ENCODE measurements at places on chromosomes 11 and 22. TPM values are rescaled to one million over a fixed set of nuclear protein-coding genes. Genes with fewer than 3 reads are reported as not detected.
A peak's percentile ranks its signal among the peaks of the same experiment; 100 is the strongest.

DNA sequence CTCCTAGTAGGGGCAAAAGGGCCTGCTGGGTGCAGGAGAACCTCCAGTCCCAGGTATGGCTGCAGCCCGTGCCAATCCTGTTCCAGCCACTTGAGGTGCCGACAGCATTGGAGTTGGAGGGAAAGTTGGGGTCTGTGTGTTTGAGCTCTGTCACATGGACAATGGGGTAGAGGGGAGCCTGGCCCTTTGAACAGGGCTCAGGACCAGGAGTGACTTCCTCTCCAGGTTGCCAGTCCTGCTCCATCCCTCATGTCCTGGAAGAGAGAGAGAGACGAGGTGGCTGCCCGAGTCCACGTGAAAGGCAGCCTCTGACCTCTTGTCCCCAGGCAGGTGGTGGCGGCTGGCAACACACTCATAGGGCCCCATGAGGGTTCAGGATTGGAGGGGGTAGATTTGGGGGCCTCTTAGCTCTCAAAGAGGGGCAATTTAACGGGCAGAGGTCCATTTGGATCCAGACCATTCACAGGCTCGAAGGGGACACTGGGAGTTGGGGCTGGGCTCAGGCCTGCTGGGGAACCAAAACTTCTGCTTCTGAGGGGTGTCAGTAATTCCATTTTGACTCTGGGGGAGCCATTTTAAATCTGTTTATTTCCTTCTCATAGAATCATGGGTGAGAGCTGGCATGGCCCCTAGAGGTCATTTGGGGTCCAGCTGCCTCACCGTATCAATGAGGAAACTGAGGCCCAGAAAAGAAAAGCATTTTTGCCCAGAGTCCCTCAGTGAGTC is 4.1 kb downstream of the ADORA2A start:
- peaks cover 7% of the 10 kb centered on the region for H3K27me3 ChIP-seq
- no peak overlapping the region for H3K27ac ChIP-seq
- no peaks in the 10 kb centered on the region for H3K36me3 ChIP-seq
- no peak for DNase-seq

DNA sequence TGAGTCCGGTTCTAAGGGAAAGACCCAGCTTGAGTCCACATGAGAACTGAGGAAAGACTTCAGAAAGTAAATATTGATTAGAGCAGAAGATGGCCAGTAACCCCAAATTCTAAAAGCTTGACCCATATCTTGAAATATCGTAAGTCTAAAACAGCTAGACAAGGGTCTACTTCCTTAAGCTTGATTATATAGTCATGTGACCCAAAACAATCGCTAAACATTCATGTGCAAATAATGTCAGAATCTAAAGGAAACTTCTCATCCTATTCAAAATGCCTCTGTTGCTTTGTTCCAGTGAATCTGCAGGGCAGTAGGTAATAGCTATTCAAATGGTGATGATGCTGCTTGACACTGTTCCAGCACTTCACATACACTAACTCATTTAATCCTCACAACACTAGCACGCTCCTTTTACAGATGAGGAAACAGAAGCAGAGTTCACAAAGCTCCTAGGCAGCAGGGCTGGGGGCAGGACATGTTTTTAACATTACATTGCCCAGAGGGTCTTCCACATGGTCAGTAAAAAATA is 52.6 kb downstream of the TCF20 start:
- no peaks in the 10 kb centered on the region for H3K27me3 ChIP-seq
- peak; percentile 30 for DNase-seq
- H3K27ac ChIP-seq, result no peak overlapping the region
- H3K4me1 ChIP-seq, result peaks cover 9% of the 10 kb centered on the region
- H3K4me3 ChIP-seq, result no peak overlapping the region

GRCh38 chr11:35061516-35062440 is 77.2 kb upstream of the CD44 start:
- H3K4me3 ChIP-seq, result no peak overlapping the region
- H3K27ac ChIP-seq, result no peak overlapping the region
- DNase-seq, result no peak
- no peaks in the 10 kb centered on the region for H3K27me3 ChIP-seq

- peaks cover 6% of the 10 kb centered on the region for H3K27me3 ChIP-seq
- H3K36me3 ChIP-seq, result no peaks in the 10 kb centered on the region
- no peaks in the 10 kb centered on the region for H3K4me1 ChIP-seq
- DNase-seq, result no peak
- no peak overlapping the region for H3K4me3 ChIP-seq
- H3K27ac ChIP-seq, result no peak overlapping the region
Observed at GRCh38 chr11:65821107-65821506, 12.7 kb upstream of the SNX32 start.

DNA sequence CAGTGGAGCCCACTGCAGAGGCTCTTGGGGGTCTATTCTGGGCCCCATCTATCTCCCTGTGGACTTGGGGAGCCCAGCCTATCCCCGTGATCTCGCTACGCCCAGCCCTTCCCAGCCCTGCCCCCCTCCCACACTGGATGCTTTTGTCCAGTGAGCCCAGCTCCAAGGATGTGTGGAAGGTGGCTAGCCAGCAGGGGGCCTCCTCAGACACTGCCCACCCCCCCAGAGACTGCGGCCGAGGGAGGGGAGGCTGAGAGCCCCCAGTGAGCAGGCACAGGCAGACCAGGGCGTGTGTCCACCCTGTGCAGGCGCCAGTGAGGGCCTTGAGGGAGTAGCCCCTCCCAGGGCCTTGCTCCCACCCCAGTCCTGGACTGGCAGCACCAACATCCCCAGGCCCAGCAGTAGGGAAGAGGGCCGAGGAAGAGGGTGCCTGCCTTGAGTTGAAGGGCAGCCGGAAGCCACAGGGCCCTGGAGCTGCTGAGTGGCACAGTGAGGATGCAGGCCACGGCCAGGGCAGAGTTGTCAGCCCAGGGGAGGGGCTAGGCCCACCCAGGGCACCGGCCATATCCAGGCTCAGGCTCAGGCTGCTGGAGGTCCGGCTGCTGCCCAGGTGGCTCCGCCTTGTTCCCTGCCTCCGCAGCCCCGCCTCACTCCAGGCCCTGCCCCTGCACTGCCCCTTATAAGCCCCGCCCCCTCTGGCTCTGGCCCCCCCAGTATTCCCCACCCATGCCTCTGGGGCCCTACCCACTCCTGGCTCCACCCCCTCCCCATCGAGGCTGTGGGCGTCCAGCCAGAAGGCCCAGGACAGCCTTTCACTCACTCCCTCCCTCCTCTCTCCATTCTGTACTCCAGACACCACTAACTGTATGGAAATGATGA is 28.0 kb downstream of the MOB2 start:
- H3K4me3 ChIP-seq, result no peak overlapping the region
- H3K27ac ChIP-seq, result no peak overlapping the region
- no peaks in the 10 kb centered on the region for H3K36me3 ChIP-seq
- peaks cover 13% of the 10 kb centered on the region for H3K4me1 ChIP-seq
- no peaks in the 10 kb centered on the region for H3K27me3 ChIP-seq
- peak; percentile 2 for DNase-seq

- no peaks in the 10 kb centered on the region for H3K36me3 ChIP-seq
- H3K27me3 ChIP-seq, result no peaks in the 10 kb centered on the region
- no peak for DNase-seq
- no peaks in the 10 kb centered on the region for H3K4me1 ChIP-seq
- H3K27ac ChIP-seq, result no peak overlapping the region
Observed at GRCh38 chr22:49286181-49286760, 541.4 kb downstream of the BRD1 start.

- DNase-seq, result no peak
- no peak overlapping the region for H3K4me3 ChIP-seq
- peaks cover 8% of the 10 kb centered on the region for H3K4me1 ChIP-seq
- H3K27ac ChIP-seq, result no peak overlapping the region
- peaks cover 45% of the 10 kb centered on the region for H3K36me3 ChIP-seq
Observed at GRCh38 chr11:117183724-117184349, 5.3 kb downstream of the SIDT2 start.

GRCh38 chr11:118142809-118143208 is 9.8 kb downstream of the SCN4B start:
- no peaks in the 10 kb centered on the region for H3K36me3 ChIP-seq
- no peaks in the 10 kb centered on the region for H3K4me1 ChIP-seq
- no peak for DNase-seq
- peaks cover 30% of the 10 kb centered on the region for H3K27me3 ChIP-seq
- no peak overlapping the region for H3K27ac ChIP-seq
- H3K4me3 ChIP-seq, result no peak overlapping the region

GRCh38 chr11:57341250-57341808 is 3.2 kb downstream of the P2RX3 start:
- DNase-seq, result no peak
- peaks cover 1% of the 10 kb centered on the region for H3K4me1 ChIP-seq
- H3K36me3 ChIP-seq, result no peaks in the 10 kb centered on the region
- no peak overlapping the region for H3K4me3 ChIP-seq

Gene GPHA2
- total RNA-seq, result not detected

Gene YPEL1
- 1.1 TPM for total RNA-seq

All from IMR-90 (cell line).